GM23248 (cell line): ENCODE measurements at places on chromosomes 4 and X.
A peak's percentile ranks its signal among the peaks of the same experiment; 100 is the strongest.

DNA sequence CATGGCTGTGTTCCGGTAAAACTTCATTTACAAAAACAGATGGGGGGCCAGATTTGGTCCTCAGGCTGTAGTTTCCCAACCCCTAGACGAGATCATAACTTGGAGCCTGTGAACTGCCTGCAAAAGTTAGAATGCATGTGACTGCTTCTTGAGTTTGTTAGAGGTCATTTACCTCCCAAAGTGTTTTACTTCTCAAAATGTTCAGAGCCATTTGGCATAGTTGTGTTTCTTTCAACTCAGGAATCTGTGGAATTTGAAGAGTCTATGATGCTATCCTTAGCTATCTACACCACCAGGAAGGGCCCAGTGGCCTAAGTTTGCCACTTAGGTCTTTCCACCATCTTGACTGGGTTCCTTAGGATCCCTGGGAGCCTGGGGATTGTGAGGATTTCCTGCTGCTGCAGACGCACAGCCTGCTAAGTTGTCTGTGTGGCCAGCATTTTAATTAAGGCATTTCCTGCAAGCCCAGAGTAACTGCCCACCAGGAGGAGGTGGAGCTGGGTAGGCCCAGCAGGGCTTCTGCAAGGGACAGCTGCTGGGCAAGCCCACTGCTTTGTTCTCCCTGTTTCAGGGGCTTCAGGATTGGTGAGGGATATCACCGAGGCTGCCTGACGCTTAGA lies 53.1 kb downstream of the CCNI start:
- H3K4me1 ChIP-seq = peaks cover 42% of the 10 kb centered on the region
- peak; percentile 79 for DNase-seq
- peaks cover 83% of the 10 kb centered on the region for H3K36me3 ChIP-seq
- no peak overlapping the region for H3K4me3 ChIP-seq

DNA sequence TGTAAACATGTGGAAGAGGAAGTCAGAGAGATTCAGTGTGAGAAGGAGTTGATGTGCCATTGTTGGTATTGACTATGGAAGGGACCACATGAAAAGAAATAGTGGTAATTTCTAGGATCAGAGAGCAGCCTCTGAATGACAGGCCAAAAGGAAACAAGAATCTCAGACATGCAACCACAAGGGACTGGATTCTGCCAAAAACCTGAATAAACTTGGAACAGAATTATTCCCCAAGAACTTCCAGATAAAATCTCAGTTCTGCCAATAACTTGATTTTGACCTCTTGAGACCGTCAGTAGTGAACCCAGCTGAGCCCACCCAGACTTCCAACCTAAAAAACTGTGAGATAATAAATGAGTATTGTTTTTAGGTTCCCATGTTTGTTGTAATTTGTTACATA lies 653.6 kb upstream of the NR3C2 start:
- H3K27me3 ChIP-seq = no peaks in the 10 kb centered on the region
- no peaks in the 10 kb centered on the region for H3K36me3 ChIP-seq
- no peak overlapping the region for H3K4me3 ChIP-seq
- no peak for DNase-seq

- no peak overlapping the region for H3K27ac ChIP-seq
- H3K27me3 ChIP-seq = no peaks in the 10 kb centered on the region
- no peaks in the 10 kb centered on the region for H3K4me1 ChIP-seq
- no peak for DNase-seq
Measured at GRCh38 chrX:8204943-8205342, 33.9 kb upstream of the VCX2 start.

GRCh38 chrX:115413246-115413878 lies 123.8 kb downstream of the LUZP4 start:
- no peak overlapping the region for H3K4me3 ChIP-seq
- no peaks in the 10 kb centered on the region for H3K36me3 ChIP-seq
- DNase-seq = peak; percentile 52

DNA sequence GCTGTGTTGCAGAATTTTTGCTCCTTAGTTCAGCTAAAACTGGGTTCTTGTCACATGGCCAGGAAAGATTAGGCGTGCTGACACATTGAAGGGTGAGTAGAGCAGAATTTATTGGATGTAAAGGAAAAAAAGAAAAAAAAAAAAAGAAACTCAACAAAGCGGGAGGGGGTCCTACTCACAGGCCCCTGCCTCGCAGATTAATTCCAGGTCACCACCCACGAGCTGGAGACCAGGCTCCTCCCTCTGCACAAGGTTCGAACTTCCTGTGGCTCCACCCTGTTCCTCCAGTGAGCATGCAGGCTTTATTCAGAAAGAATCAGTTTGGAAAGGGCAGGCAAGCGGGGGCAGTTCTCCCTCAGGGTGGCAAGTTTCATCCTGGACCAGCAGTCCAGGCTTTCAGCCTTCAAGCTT lies 17.1 kb downstream of the MGST2 start:
- H3K4me1 ChIP-seq = peaks cover 10% of the 10 kb centered on the region; the same call in 1 of the 2 replicates
- no peak overlapping the region for H3K27ac ChIP-seq
- no peak for DNase-seq
- no peaks in the 10 kb centered on the region for H3K36me3 ChIP-seq
